Gastroesophageal sphincter (tissue), 4 donors: ENCODE measurements at places on chromosomes 16 and 17.

- ATAC-seq: no peak
These were observed 196.0 kb upstream of the CPHXL start for GRCh38 chr16:75922250-75922649.

DNA sequence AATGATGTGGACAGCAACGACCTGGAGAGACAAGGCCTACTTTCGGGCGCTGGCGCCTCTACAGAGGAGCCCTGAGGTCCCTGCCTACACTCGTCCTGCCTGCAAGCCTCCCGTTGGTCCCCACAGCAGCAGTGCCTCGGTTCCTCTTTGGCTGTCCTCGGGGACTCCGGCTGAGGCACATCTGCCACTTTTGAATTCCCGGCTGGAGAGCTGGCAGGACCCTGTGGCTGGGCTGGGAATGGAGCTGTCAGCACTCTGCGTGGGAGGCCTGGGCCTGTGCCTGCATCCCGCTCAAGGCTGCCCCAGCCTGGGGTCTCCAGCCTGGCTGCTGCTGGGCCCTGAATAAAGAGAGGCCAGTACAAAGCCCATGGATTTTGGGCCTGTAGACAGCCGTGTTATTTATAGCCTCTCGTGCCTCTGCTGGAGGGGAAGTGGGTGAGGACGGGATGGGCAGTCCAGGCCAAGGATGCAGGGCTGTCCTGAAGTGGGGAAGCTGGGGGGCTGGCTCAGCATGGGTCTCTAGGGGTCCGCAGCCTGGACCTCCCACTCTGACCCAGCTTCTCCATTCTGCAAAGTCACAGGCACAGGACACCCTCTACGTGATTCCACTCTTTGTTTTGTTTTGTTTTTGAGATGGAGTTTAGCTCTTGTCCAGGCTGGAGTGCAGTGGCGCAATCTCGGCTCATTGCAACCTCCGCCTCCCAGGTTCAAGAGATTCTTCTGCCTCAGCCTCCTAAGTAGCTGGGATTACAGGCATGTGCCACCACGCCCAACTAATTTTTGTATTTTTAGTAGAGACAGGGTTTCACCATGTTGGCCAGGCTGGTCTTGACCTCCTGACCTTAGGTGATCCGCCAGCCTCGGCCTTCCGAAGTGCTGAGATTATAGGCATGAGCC, 10.6 kb upstream of the SPNS2 start:
- no peak for ATAC-seq

GRCh38 chr16:31488468-31489297, 5.8 kb downstream of the SLC5A2 start:
- ATAC-seq: no peak

- peak; percentile 62 for ATAC-seq
These were observed at the start of gene PPL for GRCh38 chr16:4936991-4937781. PPL (minus strand) TSS chr16:4937148; CDS start chr16:4937045, 103 bp downstream.
